ENCODE measurements at places on chromosomes 2 and 18. TPM values are rescaled to one million over a fixed set of nuclear protein-coding genes. Genes with fewer than 3 reads are reported as not detected.
A peak's percentile ranks its signal among the peaks of the same experiment; 100 is the strongest.

GRCh38 chr2:192184349-192184748 is 10.4 kb downstream of the TMEFF2 start:
- no peak overlapping the region for H3K27ac ChIP-seq
- no peaks in the 10 kb centered on the region for H3K4me1 ChIP-seq
- no peak overlapping the region for H3K4me3 ChIP-seq
- H3K36me3 ChIP-seq: no peaks in the 10 kb centered on the region
- DNase-seq: no peak

DNA sequence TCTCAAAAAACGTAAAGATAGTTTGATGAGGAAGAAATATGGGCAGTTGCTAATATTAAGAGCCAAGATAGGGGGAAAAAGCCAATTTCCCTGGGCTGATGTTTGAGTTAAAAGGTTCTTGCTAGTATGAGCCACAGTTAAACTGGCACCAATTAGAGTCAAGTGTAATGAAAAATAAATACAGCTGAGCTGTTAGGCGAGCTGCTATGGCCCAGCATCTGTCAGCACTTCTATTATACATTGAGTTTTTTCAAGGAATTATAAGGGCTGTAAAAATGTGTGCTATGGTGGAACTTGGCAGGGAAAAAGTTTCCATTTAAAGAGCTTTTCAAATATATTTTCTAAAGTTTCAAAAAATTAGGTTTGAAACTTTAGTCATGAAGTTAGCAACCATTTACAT is 279.6 kb downstream of the CYRIA start:
- H3K27me3 ChIP-seq: no peaks in the 10 kb centered on the region
- H3K36me3 ChIP-seq: no peaks in the 10 kb centered on the region
- H3K4me1 ChIP-seq: no peaks in the 10 kb centered on the region
- H3K4me3 ChIP-seq: no peak overlapping the region
- no peak overlapping the region for H3K27ac ChIP-seq
- DNase-seq: no peak

SIX3 gene
- total RNA-seq: 0.19 TPM

DNA sequence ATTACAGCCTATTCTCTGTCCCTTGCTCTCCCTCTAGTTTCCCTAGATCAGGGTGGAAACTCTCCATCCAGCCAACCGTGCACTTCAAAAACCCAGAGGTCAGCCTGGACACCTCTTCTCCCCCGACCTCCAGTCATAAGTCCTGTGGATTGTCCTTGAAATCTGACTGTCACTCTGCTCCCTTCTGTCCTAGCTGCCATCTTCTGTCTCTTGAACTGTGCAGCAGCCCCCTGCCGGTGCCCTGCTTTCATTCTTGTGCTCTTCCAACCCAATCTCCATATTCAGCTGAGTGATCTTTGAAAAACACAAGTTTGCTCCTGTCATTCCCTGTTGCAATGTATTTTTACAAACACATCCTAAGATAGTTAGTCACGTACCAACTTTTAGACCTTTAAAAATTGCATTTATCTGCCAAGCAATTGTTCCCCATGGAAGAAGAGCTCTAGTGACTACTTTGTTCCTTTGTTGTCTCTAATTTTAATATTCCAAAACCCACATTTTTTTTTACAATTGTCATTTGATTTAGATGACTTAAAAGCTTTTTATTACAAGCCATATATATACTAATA is 254.3 kb downstream of the CAMKMT start:
- H3K4me3 ChIP-seq: no peak overlapping the region
- no peak overlapping the region for H3K27ac ChIP-seq

DNA sequence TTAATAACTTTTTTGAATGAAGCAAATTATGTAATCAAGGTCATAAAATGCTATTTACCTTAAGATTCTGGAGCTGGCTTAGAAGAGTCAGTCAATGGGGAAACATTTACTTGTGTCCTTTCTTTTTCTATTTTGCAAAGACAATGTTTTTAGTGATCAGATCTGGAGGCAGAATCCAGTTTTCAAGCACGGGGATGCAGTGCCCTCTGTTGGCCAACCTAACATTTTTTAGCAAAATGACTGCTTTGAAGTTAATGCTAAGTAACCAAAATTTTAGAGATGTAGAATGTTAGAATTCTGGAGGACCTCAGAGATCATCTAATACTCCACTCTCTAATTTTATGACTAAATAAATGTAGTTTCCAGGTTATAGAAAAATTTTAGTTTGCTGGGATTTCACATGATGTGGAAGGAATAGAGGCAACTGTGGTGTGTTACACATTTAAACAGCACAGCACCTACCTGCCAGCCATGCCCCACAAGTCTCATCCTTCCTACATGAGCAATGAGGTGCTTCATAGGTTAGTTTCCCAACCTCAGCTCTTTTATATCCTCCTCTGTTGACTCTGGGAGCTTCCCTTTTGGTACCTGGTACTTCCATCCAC is 23.6 kb upstream of the SLC9A4 start:
- H3K27ac ChIP-seq: no peak overlapping the region
- H3K27me3 ChIP-seq: no peaks in the 10 kb centered on the region
- no peak for DNase-seq
- H3K4me1 ChIP-seq: no peaks in the 10 kb centered on the region
- H3K4me3 ChIP-seq: no peak overlapping the region

LINC00305 gene
- not detected for total RNA-seq

DNA sequence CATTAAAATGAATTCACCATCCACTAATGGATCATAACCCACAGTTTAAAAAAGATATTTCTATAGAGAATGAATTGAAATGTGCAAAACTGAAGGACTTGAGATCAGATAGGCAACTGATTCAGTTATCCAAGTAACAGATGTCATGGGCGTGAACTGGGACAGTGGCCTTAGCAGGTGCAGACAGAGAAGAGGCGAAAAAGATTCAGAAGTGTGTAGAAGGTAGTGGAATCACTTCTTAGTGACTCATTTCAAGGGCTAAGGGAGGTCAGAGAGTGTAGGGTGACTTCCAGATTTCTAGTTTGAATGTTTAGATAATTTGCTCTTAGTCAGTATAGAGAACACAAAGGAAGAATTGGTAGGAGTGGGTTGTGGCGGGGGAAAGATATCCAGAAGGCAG is 79.7 kb downstream of the EHBP1 start:
- H3K36me3 ChIP-seq: no peaks in the 10 kb centered on the region
- H3K27ac ChIP-seq: no peak overlapping the region
- H3K4me3 ChIP-seq: no peak overlapping the region

TBR1 gene
- not detected for total RNA-seq

- no peaks in the 10 kb centered on the region for H3K27me3 ChIP-seq
- H3K4me3 ChIP-seq: no peak overlapping the region
- no peak for DNase-seq
- H3K27ac ChIP-seq: peak overlapping the region; percentile 52
- no peaks in the 10 kb centered on the region for H3K36me3 ChIP-seq
Measured at GRCh38 chr18:10269261-10269660, 185.2 kb upstream of the APCDD1 start.

- H3K4me1 ChIP-seq: peaks cover 26% of the 10 kb centered on the region
- H3K4me3 ChIP-seq: no peak overlapping the region
- H3K36me3 ChIP-seq: peaks cover 4% of the 10 kb centered on the region
- no peak overlapping the region for H3K27ac ChIP-seq
- no peaks in the 10 kb centered on the region for H3K27me3 ChIP-seq
Measured at GRCh38 chr18:74256190-74256589, 35.6 kb downstream of the CYB5A start.

- DNase-seq: no peak
- no peaks in the 10 kb centered on the region for H3K27me3 ChIP-seq
- no peaks in the 10 kb centered on the region for H3K36me3 ChIP-seq
- no peaks in the 10 kb centered on the region for H3K4me1 ChIP-seq
- H3K4me3 ChIP-seq: no peak overlapping the region
- H3K27ac ChIP-seq: no peak overlapping the region
Measured at GRCh38 chr18:63508596-63508995, 31.8 kb downstream of the SERPINB5 start.

DNA sequence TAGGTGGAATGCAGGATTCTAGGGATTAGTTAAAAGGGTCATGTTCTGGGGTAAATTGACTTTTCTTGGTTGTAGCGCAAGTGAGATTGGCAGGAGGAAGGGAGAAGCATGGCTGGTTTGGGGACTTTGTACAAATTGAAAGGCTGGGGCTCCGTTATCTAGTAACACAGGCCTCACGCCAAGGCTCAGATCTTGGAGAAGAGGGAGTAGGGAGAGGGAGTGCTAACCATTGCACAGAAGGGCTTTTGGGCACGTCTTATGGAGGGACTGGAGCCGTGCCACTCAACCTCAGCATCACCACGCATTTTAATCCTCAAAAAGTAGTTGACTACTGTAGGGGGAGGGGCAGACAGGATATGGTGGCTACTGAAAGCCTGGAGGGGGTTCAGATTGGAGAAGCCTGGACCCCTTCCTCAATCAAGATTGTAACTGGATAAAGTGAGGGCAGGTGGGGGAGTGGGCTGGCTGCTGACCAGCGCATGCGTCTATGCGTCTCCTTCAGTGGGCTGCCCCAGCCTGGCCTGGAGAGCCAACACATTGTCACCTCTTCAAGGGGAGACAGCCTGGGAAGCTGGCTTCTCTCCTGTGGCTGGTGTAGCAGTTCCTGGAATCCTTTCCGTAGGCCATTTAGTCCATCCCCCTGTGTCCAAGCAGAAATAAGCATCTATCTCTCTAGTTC is 14.3 kb downstream of the IGFBP5 start:
- H3K4me1 ChIP-seq: no peaks in the 10 kb centered on the region
- no peaks in the 10 kb centered on the region for H3K27me3 ChIP-seq
- H3K4me3 ChIP-seq: no peak overlapping the region
- H3K36me3 ChIP-seq: no peaks in the 10 kb centered on the region

DNA sequence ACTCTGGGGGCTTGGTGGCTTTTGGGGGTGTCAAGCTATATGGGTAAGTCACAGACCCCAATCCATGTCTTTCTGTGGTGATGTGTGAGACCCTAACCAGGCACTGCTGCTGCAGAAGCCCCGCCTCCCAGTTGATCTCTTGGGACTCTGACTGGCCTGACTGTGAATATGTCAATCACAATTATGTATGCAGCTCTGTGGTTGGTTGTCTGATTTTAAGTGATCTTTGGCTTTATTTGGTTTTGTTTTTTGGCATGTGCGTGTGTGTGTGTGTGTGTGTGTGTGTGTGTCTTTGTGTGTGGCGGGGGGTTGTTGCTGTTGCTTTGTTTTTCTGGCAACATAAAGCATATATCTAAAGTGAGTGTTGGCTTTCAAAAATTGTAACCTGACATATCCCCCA is 78.5 kb upstream of the GLS start:
- DNase-seq: no peak
- no peak overlapping the region for H3K27ac ChIP-seq

DNA sequence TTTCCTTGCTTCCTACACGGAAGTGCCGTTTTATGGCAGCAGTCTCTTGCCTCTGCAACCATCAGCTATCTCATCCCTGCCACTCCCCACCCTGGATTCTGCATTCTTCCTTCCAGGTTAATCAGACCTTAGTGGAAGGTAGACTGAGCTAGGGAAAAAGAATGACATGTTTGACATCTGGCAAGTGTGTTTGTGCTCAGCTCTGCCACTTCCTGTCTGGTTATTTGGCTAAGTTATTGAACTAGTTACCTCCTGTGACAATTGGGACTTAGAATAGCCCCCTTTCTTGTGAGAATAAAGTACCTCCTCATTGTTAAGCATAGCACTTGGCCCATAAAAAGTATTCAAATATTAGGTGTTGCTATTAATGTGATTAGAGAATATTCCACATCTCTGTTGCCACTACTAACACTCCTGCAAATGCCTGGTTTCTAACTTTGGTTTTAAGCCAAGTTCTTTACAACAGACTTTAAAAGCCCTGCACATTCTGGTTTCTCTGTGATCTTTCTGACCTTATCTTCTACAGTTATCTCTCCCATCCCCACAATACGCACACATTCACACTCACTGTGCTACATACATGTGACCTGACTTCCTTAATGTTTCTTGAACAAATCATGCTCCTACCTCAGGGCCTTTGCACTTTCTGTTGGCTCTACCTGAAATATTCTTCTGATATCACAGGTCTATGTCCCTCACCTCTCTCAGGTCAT is 10.8 kb upstream of the MAPRE2 start:
- no peaks in the 10 kb centered on the region for H3K27me3 ChIP-seq
- peak overlapping the region; percentile 8 for H3K27ac ChIP-seq
- no peak for DNase-seq
- peak overlapping the region; percentile 14 for H3K4me3 ChIP-seq
- no peaks in the 10 kb centered on the region for H3K36me3 ChIP-seq
- H3K4me1 ChIP-seq: peaks cover 1% of the 10 kb centered on the region

- no peaks in the 10 kb centered on the region for H3K27me3 ChIP-seq
- no peak overlapping the region for H3K27ac ChIP-seq
Measured at GRCh38 chr2:127508023-127508630, 18.2 kb downstream of the IWS1 start.

DNA sequence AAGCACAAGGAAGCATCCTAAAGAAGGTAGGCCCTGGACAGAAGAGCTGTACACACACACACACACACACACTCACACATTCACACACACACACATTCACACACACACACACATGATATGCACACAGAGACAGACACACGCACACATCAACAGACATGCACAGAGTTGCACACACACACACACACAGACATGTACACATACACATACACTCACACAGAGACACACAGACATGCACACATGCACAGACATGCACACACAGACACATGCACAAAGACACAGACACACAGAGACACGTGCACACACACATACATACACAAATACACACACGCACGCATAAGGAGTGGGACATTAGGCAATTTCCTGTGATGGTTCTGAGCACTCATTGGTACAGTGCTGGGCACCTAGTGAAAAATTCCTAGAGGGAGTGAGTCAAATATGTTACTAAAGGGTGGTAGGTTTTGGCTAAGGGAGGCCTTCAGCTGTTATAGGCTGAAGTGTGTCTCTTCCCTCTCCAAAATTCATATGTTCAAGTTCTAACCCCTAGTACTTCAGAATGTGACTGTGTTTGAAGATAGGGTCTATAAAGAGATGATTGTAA is 26.4 kb downstream of the THNSL2 start:
- H3K27me3 ChIP-seq: peaks cover 3% of the 10 kb centered on the region
- no peaks in the 10 kb centered on the region for H3K36me3 ChIP-seq
- no peak overlapping the region for H3K27ac ChIP-seq
- no peaks in the 10 kb centered on the region for H3K4me1 ChIP-seq

All from pancreas (tissue), 10 donors.